ENCODE measurements at places on chromosomes 1 and 21. TPM values are rescaled to one million over a fixed set of nuclear protein-coding genes. Genes with fewer than 3 reads are reported as not detected.

The GPR52 gene
- 1.7 TPM for total RNA-seq

The INAVA gene
- 0.98 TPM for total RNA-seq

The CRP gene
- not detected for total RNA-seq

The KLHDC7A gene
- total RNA-seq, result not detected

The CADM3 gene
- 136 TPM for total RNA-seq

The HJV gene
- under 0.01 TPM for total RNA-seq

The KCNE2 gene
- total RNA-seq, result 0.25 TPM

The UBL4B gene
- total RNA-seq, result 0.25 TPM

The CAMTA1 gene
- total RNA-seq, result 76.7 TPM

The THEMIS2 gene
- total RNA-seq, result 3.7 TPM

The CCDC185 gene
- total RNA-seq, result under 0.01 TPM

The GJA5 gene
- total RNA-seq, result 0.98 TPM

The CFAP74 gene
- 0.25 TPM for total RNA-seq

The ACKR1 gene
- total RNA-seq, result 2.5 TPM

The SYDE2 gene
- 8.4 TPM for total RNA-seq
